Breast epithelium (tissue), 4 donors: ENCODE measurements at places on chromosomes 7 and 10.
A peak's percentile ranks its signal among the peaks of the same experiment; 100 is the strongest.

DNA sequence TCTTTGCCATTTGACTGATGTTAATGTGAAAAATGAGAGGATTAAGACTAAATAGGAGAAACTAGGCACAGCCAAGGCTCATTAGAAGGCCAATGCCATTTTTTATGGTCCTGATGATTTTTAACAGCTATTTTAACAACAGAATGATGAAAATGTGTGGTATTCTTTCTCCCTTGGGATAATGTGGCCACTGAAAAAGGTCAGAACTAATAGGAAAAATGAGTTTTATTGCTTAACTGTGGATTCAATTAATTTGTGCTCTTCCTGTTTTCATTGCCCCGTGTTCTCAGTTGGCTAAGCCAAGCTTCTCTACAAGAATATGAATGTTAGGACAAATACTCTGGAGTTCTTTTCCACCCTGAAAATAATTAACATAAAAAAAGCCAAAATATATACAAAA is 56.6 kb downstream of the BMPER start:
- DNase-seq = no peak

GRCh38 chr10:77163670-77164348 is 473.8 kb downstream of the KCNMA1 start:
- DNase-seq = peak; percentile 62

DNA sequence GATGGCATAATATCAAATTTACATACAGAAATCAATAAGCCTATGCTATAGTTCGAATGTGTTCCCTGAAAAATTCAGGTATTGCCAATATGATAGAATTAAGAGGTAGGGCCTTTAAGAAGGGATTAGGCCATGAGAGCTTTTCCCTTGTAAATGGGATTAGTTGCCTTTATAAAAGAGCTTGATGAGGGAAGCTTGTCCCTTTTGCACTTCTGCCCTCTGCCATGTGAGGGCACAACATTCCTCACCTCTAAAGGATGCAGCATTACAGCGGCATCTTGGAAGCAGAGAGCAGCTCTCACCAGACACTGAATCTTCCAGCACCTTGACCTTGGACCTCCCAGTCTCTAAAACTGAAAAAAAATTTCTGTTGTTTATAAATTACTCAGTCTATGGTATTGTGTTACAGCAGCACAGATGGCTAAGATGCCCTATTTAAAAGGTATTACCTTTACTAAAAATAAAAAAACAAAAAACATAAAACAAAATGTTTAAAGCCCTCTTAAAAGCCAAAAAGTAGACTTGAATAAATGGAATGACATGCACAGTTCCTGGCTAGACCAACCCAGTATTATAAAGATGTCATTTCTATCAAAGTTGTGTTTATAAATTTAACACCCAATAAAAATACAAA is 909.6 kb downstream of the REEP3 start:
- DNase-seq = no peak

- DNase-seq = no peak
These were observed 141.1 kb upstream of the ITGB1 start for GRCh38 chr10:33098951-33099663.

DNA sequence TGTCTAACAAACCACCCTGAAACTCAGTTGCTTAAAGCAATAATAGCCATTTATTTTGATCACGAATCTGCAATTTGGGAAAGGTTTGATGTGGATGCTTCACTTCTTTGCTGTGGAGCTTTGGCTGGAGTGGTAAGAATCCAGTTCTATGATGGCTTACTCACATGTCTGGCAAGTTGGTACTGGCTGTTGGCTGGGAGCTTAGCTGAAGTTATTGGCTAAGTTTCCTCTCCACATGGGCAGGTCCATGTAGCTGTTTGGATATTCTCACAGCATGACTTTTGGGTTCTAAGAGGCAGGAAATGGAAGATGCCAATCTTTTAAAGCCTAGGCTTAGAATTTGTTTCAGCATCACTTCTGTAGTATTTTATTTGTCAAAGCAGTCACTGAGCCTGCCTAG is 277.6 kb upstream of the NRP1 start:
- no peak for DNase-seq
